ENCODE measurements at places on chromosomes 6 and 20.

DNA sequence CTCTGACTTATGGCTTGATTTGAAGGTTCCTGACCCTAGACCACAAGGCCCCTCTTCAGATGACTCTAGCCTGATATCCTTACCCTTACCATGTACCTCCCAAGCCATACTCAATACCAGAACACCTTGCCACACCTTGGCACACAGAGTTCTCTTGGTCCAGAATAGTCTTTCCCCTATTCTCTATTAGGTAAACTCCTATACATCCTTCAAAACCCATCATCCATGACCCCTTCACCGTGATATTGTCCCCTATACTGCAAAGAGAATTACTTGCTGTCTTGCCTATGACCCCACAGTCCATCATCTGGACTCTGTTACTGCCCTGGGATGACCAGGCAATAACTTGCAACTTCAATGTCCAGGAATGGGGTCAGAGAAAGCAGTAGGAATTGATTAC is 31.8 kb upstream of the DSN1 start:
- ATAC-seq: no peak

GRCh38 chr20:39259010-39259803 is 297.1 kb downstream of the DHX35 start:
- no peak for ATAC-seq

- ATAC-seq: peak; percentile 76
Observed at GRCh38 chr6:52546192-52546591, 30.7 kb downstream of the TRAM2 start.

GRCh38 chr6:167700199-167700598 is 126.5 kb upstream of the AFDN start:
- ATAC-seq: no peak

DNA sequence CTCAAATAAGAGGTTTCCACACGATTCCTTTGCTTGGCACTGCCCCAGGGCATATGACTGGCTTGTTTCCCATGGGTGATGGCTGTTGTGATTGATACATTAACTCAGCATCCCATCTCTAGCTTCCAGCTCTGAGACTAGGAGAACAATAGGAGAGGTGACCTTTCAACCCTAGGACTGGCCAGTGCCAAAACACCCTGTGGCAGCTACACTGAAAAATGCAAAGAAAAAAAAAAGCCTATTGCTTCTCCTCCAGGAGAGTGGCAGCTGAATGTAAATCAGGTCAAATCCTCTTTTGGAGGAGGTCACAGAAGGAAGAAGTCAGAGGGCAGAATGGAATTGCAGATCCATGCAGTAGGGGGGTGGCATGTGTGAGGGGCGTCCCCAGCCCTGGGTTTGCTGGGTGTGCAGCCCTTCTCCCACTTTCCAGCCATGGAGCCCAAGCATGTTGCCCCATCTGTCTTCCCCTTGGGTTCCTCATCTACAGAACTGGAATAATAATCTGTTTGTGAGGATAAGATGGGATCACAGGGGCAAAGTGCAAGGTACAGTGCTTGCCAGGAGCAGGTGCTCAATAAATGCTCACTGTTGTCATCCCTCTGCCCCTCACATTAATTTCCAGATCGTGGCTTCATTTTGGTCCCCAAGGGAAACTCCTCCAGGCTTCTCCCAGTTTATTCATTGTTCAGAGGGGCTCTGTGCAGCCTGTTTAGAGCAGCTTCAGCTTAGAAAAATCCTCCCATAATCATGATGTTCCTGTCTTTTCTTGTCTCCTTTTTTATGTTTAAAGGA is 245.0 kb upstream of the RIN2 start:
- ATAC-seq: no peak

DNA sequence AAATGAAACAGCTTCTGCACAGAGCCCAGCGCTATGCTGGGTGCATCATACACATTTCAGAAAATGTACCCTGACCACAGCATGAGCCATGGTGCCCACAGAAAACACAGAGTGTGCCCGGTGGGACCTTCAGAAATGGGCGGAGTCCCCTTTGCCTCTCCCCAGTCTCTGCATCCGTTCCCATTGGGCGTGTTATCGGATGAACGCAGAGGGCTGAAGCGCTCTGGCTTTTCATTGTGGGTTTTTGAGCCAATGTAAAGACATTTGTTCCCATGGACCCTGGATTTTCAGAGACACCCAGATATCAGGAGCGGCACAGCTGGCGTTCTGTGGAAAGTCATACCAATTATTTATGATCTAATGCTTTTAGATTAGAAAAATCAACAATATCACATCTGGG is 99.8 kb downstream of the DACT2 start:
- ATAC-seq: no peak

DNA sequence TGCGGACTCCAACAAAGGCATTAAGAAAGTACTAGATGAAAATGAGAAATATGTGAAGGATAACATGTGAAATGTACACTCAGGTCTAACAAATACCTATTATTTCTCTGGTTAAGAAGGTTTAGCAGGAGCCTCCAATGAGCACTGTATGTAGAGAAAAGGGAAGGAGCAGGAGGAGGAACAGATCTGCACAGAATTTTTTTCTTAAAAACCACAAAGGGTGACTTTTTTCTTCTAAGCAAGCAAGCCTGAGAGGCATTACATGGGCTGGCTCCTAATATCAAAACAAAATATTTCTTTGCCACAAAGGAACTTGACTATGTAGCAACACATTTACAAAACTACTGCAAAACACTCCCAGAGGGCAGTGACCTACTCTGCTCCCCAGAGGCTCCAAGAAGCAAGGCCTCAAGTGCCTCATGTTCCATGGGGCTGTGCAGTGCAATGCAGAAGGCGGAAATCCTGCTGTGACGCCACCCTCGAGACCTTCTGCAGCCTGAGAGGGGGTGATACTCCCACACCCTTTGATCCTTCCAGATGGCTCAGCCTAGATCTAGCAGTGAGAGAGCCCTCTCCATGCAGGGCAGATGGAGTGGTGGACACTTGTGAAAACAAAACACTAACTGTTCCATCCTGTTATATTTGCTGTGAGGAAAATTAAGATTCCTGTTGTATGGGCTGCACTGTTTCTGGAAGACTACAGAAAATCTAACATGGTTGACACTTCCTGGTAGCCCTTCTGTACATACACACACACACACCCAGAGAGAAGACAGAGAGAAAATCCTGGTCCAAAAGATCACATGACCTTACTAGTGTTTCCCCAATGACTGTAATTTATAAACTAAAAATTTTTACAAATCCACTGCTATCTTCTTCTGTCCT is 36.0 kb upstream of the SMIM29 start:
- peak; percentile 69 for ATAC-seq

GRCh38 chr6:156348424-156348823 is 428.8 kb upstream of the ARID1B start:
- no peak for ATAC-seq

DNA sequence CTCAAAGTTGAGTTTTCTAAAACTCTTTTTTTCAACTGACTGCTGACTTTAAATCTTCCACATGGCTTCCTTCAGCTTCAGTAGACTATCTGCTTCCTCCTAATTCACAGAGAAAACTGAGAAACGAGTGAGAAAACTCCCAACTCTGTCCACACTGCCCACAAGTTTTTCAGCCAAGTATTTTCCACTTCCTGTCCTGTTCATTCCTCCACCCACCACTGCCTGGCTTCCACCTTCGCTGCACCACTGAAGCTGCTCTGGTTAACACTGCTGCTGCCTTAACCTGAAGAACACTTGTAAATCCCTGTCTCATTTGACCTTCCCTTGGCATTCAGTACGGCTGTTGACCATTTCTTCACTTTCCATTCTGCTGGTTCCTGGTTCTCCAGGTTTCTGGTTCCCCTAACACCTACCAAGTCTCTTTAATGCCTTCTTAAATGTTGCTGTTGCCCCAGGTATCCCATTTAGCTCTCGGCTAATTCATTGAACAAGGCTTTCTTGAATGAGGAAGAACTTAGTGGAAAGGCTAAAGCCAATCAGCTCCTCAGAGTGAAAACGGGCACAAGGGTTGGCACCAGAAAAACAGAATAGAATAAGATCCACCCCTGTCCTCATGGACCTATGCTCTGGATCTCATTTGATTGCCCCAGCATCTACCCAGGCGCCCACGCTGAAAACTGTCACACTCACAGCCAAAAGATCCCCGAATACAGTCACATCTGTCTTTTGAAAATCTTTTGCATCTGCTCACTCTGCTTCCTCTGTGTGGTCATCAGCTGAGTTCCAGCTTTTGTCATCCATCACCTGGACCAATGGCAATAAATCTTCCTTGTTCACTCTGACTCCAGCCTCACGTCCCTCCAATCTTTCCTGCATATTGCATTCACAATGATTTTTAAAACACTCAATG is 104.4 kb upstream of the TAB2 start:
- peak; percentile 84 for ATAC-seq

- ATAC-seq: no peak
Observed at GRCh38 chr6:13175759-13176158, 152.6 kb downstream of the TBC1D7 start.

DNA sequence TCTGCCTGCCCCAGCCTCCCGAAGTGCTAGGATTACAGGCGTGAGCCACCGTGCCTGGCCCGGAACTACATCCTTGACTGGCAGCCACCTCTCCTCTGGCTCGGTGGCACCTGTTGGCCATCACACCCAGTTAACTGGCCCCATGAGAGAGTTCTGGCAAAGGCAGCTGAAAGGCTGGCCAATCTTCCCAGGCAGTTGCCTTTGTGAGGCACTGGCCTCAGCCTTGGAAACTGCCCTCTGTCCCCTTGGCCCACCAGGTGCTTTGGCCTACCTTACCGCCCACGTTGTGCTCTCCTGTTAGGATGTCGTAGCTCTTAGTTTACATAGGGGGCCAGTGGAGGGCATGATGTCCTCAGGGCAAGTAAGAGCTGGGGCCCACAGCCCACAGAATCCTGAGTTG is 9.6 kb upstream of the MANBAL start:
- ATAC-seq: no peak

DNA sequence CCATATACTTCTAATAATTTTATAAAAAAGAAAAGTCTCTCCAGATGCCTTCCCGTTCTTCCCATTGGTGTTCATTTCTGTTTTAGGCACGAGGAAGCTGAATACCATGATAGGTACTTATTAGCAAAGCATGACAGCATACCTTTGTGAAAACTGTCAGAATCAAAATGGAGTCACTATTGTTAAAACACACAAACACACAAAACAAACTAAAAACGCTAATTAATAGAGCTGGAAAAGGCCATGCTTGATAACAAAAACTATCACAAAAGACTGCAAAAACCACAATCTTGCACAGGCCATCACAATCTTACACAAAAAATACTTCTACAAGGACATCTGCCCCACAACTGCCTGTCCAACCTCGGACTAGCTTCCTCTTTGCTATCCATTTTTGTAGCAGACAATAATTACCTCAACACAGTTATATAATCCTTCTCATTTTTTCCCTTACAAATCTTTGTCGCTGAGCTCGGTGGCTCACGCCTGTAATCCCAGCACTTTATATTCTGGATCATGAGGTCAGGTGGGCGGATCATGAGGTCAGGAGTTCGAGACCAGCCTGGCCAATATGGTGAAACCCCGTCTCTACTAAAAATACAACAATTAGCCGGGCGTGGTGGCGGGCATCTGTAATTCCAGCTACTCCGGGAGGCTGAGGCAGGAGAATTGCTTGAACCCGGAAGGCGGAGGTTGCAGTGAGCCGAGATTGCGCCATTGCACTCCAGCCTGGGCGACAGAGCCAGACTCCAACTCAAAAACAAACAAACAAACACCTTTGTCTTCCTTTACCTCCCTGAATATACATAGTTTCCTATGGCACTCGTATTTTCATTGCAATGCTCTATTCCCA is 3.2 kb upstream of the ABT1 start:
- ATAC-seq: no peak

DNA sequence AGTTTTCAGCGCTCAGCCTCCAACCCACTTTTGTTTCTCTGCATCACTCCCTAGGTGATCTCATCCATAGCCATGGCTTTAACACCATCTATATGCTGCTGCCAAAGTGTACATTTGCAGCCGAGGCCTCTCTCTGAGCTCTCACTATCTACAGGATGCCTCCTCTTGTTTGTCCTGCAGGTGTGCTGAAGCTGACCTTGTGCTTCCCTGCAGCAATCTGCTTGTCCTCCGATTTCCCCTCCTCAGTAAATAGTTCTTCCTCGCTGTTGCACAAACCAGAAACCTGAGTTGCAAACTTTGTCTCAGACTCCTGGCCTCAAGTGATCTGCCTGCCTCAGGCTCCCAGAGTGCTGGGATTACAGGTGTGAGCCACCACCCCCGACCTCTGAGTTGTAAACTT is 3.7 kb upstream of the TXNDC5 start:
- ATAC-seq: no peak

GRCh38 chr6:36246506-36247268 is 23.2 kb upstream of the PNPLA1 start:
- ATAC-seq: no peak

- no peak for ATAC-seq
Observed at GRCh38 chr20:11520596-11520995, 397.1 kb upstream of the BTBD3 start.

GRCh38 chr6:132199343-132199742 is 201.9 kb downstream of the MOXD1 start:
- no peak for ATAC-seq

DNA sequence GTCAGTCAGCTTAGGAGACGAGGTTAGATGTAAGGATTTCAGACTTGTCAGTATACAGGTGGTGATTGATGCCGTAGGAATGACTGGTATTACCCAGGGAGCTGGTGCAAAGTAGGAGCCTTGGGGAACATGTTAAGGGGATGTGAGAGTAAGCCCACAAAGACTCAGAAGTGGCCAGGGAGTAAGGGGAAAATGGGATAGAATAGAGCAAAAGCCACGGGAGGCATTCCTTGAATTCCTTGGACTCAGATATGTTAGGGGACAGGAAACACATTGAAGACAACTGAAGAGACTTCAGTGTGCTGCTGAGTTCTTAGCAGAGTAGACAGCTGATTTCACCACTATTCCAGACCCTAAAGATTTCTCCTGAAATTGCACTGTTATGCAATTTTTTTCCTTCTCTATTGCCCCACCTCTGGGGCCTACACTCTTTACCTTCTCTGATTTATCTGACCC is 1.2 kb upstream of the ACAT2 start:
- no peak for ATAC-seq

GRCh38 chr20:10679269-10679668 is 5.5 kb upstream of the JAG1 start:
- ATAC-seq: no peak

DNA sequence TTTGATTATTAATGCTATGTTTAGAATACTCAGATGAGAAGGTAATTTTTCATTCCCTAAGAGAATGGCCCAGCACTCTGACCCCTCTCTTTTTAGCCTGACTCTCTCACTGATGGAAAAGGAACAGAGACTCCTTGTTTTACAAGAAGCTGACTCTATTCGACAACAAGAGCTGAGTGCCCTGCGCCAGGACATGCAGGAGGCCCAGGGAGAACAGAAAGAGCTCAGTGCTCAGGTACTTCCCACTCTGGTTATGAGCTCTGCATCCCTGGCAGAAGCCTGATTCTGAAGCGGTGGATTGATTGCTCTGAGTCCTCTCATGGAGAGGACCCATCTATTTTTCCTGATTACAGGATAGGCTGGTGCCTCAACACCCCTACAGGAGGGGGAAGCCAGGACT is 33.0 kb downstream of the C20orf173 start:
- ATAC-seq: no peak

- ATAC-seq: no peak
Observed at GRCh38 chr6:54232703-54233102, 75.5 kb upstream of the TINAG start.

Measured in stimulated activated memory B cell treated with anti-CD40 and anti-IgM and Interleukin-4, amounts not matched to agents 10 μg/mL and 1 μg/mL and 100 μg/mL, for 72 hours (primary cell).